ENCODE measurements at places on chromosomes 5 and 9.

DNA sequence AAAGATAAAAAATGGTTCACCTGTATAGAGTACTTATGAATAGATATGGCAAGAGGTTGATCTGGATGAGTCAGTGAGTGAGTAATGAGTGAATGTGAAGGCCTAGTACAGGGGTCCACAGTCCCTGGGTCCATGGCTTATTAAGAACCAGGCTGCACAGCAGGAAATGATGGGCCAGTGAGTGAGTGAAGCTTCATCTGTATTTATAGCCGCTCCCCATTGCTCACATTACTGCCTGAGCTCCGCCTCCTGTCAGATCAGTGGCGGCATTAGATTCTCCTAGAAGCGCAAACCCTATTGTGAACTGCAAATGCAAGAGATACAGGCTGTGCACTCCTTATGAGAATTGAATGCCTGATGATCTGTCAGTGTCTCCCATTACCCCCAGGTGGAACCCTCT, 307.7 kb upstream of the ZNF608 start:
- peak; percentile 38 for DNase-seq

DNA sequence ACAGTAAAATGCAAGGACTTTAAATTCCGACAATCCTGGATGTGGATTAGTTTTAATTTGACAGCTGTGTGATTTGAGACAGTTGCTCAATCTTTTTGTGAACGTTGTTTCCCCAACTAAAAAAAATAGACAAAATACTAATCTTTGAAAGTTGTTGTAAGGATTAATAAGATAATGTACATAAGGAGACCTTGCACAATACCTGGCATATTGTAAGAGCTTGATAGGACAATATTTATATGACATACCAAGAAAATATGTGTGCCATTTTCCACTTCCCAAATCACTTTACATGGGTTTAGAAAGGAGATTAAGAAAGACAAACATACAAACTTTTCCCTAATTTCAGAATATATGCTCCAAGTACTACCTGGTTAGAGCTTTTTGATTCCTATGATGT, 25.3 kb downstream of the ARRDC3 start:
- no peak for DNase-seq

DNA sequence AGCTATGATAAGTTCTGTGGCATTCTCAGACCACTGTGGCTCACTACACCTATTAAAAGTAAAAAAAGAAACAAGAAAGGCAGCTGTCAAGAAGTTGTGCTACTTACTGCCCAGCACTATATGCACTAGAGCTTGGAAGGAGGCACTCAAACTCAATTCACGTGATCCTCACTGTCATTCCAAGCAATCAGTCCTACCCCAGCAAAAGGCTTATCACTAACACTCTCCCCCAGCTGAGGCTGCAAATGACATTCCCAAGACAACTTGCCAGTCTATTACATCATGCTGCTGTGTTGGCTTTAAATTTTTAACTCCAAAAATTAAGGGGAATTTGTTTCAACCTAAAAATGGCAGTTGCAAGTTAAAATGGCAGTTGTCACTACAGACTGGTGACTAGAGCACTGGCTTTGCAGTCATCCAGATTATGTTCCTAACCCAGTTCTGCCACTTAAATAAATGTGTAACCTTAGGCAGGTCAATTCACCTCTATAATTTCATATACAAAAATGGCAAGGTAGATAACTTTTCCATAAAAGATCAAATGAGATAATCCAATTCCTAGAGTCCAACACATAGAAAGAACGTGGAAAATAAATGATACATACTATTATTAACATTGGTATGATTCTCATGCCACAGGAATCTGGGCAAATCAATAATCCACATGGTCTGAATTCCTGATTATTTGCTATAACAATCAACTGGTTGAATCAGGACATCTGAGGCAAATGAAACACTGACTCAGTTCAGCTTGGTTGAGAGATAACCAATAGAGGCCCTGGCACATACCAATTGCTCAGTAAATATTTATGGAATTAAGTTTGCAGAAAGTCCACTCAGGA, 52.4 kb downstream of the FBXW11 start:
- DNase-seq = peak; percentile 71

- DNase-seq = no peak
Measured at GRCh38 chr5:14773588-14773987, 98.0 kb downstream of the ANKH start.

- DNase-seq = no peak
Measured at GRCh38 chr9:3736161-3736560, 210.4 kb upstream of the RFX3 start.

- no peak for DNase-seq
Measured at GRCh38 chr9:88889386-88889785, 101.9 kb upstream of the S1PR3 start.

- DNase-seq = peak; percentile 60
Measured at GRCh38 chr9:38066197-38066913, 2.7 kb downstream of the SHB start.

- no peak for DNase-seq
Measured at GRCh38 chr5:53604309-53604708, 43.9 kb downstream of the NDUFS4 start.

- DNase-seq = no peak
Measured at GRCh38 chr5:140186267-140186671, 11.3 kb downstream of the CYSTM1 start.

- DNase-seq = no peak
Measured at GRCh38 chr9:91255327-91255726, 106.4 kb downstream of the AUH start.

DNA sequence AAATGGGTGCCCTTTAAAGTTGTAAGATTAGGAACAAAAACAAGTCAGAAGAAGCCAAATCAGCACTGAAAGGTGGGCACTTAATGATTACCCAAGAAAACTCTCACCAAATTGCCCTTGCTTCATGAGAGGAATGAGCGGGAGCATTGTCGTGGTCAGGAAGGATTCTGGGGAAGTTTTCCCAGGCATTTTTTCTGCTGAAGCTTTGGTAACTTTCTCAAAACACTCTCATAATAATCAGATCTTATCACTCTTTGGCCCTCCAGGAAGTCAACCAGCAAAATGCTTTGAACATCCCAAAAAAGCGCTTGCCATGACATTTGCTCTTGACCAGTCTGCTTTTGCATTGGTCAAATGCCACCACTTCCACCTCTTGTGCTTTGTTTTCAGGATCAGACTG, 10.4 kb upstream of the PCDHGC3 start:
- no peak for DNase-seq

DNA sequence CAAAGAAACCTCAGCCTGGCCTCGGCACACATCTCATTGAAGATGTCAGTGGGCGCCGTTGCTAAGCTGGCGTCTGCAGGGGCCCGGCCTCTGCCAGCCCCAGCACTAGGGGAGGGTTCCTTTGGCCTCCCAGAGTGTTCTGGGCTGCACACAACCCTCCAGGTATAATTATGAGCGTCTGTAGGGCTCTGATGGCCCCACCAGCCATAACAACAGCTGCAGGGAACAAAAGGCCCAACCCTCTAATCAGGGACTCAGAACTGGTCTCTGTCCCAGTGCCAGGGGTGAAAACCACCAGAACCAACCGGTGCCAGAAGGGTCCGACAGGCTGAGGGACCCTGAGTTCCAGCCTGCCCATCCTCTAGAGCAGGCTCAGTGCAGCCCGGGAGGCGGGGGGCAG, 39.5 kb upstream of the SLC12A7 start:
- no peak for DNase-seq

- no peak for DNase-seq
Measured at GRCh38 chr9:116416421-116416820, 262.8 kb downstream of the PAPPA start.

GRCh38 chr5:172183881-172184280, 4.1 kb downstream of the STK10 start:
- no peak for DNase-seq

DNA sequence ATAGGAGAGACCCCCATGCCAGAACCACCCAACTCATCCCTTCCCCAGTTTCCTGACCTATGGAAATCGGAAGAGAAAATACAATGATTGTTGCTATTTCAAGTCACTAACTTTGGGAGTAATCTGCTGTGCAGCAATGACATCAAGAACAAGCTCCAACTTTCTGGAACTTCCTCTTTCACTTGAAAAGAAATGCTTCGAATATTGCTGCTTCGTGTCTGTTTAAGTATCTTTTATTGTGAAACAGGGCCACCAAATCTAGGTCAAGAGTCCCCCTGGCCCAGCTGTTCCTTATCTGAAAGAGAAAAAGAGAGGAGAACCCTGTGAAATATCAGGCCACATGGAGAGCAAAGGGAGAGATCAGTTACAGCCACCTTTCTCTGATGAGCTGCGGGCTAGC, 59.4 kb upstream of the DNAH5 start:
- no peak for DNase-seq

DNA sequence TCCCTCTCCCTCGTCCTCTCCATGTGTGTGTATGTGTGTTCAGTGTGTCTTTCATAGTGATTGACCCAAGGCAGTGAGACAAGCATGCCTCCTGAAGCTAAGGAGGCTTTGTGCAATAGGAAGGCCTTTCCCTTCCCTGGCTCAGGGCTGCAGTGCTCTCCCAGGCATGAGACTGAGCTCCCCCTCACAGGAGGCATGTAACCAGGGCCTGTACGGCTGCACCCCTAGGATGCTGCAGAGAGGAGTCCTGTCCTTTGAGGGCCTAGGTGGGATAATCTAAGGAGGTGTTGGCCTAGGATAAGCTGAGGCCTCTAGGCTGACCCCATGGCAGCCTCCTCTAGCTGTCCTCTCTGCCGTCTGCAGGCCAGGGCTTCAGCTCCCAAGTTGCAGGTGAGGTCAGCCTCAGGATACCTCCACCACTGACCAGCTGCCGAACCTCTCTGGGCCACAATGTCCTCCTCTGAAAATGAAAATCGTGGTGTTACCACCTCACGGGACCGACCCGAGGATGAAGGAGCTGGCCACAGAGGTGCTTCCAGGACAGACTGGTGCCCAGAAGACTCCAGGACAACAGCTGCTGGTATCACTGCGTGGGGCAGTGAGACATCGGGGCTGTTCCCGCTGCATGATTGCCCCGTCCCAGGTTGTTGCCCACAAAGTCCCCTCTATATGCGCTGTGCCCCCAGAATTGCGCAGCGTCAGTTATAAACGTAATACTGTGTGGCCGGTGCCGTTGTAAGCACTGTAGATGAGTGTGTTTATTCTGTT, 129.6 kb downstream of the BARX1 start:
- no peak for DNase-seq

- DNase-seq = no peak
Measured at GRCh38 chr5:109483395-109483971, 73.7 kb upstream of the PJA2 start.

DNA sequence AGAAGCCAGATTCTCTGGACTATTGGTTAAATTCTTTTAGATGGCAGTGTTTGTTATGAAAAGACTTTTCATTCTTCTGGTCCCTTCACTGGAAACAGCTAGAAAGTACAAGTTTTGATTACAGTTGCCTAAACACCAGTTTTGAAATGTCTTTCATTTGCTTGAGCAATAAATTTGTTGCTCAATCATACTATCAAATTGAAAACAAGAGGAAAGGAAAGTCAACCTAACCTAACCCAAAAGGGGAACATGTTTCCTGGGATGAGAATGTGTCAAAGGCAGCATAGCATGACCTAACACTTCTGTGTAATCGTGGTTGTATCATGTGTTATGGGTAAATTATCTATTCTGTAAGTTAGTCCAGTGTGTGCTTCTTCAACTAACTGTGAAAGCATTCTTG, 213.2 kb downstream of the TMC1 start:
- DNase-seq = no peak

- DNase-seq = no peak
Measured at GRCh38 chr9:131051592-131052517, 42.9 kb downstream of the LAMC3 start.

DNA sequence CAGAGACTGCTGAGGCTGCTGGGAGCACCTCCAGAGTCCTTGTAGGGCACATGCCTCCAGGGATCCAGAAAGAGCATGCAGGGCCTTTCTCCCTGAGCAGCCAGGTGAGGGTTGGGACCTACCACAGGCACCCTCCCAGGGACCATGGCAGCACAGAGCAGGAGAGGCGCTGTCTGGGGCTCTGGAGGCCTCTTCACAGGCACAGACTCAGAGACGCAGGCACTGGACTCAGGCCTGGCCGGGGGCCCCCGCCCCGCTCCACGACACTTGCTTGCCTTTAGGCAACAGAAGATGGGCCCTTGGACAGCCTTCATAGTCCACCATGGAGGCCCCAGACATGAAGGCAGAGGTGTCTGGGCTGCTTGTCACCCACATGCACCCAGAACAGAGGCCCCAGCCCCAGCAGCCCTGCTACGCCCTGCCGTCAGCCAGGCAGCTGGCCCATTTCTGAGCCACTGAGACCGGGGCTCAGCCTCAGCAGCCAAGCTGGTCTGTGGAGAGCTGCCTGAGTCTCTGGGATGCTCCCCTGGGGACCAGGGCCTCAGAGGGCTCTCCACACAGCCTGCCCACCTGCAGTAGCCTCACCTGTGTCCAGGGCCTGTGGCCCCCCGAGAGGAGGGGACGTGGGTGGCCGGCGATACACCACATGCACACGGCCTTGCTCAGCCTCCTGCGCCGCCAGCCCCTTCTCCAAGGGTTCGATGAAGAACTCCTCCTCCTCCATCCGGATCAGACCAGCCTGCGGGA, 72.8 kb downstream of the ADAMTS2 start:
- no peak for DNase-seq

- no peak for DNase-seq
Measured at GRCh38 chr5:36651761-36652685, 45.6 kb downstream of the SLC1A3 start.

DNA sequence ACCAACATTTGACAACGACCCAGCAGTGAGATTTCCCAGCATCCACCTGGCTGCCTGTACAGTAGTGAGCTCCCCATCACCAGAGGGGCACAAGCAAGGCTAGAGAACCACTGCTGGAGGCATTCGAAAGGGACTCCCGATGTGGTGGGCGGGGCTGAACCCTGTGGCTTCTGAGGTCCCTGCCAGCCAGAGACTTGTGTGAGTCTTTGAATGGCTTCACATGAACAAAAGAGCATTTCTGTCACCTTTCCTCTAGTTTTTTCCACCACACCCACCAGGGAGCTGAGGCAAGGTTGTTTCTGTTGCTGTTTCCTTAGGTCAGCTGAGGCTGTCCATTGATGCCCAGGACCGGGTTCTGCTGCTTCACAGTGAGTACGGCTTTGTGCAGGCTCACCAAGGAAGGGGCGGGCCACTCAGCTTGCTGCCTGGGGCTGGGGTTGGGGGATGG, 15.7 kb downstream of the RGS3 start:
- DNase-seq = no peak

DNA sequence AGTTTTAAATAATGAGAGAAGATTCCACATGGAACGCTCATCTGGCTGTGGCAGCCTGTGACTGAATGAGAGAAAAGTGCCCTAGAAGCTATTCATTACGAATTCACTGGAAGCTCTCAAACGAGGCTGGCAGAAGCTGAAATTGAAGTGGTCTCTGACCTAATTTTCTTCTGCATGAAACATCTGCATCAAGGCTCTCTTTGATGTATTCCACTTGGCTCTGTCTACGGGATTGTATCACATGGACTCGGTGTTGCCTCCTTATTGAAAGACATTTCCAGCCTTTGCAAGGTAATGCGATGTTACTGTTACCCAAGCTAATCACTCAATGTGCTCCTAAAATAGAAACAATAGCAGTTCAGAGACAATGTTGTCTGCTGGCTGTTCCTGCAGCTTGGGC, 246.9 kb upstream of the ZNF462 start:
- no peak for DNase-seq

- DNase-seq = no peak
Measured at GRCh38 chr5:180908998-180909731, 10.2 kb downstream of the BTNL8 start.

All from RWPE1 (cell line).